CD4-positive, alpha-beta T cell treated with Interleukin-17A for 1 hour (primary cell): ENCODE measurements at places on chromosomes 7 and 10.

GRCh38 chr7:70935311-70935710 is 196.6 kb upstream of the GALNT17 start:
- DNase-seq, result no peak

DNA sequence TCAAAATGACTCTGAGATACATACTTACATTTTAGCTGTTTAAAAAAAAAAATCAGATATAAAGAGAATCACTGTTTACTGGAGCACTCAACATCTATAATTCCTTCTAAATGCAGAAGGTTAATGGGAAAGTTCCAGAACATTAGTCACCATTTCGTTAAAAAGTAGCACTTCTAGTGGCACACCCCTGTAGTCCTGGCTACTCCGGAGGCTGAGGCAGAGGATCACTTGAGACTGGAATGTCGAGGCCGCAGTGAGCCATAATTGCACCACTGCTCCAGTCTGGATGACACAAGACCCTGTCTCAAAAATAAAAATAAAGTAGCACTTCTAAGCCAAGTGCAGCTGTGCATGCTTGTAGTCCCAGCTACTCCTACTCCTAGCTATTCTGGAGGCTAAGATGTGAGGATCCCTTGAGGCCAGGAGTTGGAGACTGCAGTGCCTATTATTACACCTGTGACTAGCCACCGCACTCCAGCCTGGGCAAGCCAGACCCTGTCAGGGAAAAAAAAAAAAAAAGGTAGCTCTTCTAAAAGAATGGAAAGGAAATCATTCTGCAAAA is 2.2 kb downstream of the FGFBP3 start:
- DNase-seq, result no peak

- no peak for DNase-seq
Measured at GRCh38 chr7:156993925-156994235, 16.6 kb downstream of the MNX1 start.

DNA sequence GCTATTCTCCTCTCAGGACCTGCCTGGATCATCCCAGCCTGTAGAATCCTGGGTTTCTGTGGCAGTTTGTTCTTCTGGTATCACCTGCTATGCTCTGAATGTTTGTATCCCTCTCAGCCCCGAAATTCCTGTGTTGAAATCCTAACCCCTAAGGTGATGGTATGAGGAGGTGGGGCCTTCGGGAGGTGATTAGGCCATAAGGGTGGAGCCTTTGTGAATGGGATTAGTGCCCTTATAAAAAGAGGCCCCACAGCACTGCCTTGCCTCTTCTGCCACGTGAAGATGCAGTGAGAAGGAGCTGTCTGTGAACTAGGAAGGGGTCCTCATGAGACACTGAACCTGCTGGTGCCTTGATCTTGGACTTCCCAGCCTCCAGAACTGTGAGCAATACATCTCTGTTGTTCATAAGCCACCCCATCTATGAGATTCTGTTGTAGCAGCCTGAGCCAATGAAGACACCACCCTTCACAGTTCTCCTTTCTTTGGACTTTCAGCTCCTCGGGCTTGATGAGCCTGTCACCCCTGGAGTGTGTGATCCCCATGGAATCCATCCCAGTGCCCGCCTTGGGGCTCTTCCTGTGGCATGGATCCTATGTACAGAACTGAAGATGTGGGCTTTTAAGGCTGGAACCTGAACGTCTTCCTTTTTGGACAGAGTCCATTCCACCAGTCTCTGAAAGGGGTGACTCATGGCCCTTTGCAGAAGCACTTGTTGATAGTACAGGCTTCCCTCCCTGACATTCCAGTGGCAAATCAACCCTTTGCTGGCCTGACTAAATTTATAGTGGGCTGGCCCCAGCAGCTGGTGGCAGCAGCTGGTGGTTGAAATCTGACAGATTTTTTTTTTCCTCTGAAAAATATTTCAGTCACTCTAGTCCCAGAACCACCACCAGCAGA is 138.0 kb downstream of the TACC2 start:
- DNase-seq, result no peak

- no peak for DNase-seq
Measured at GRCh38 chr10:127889605-127890195, 3.0 kb downstream of the CLRN3 start.

DNA sequence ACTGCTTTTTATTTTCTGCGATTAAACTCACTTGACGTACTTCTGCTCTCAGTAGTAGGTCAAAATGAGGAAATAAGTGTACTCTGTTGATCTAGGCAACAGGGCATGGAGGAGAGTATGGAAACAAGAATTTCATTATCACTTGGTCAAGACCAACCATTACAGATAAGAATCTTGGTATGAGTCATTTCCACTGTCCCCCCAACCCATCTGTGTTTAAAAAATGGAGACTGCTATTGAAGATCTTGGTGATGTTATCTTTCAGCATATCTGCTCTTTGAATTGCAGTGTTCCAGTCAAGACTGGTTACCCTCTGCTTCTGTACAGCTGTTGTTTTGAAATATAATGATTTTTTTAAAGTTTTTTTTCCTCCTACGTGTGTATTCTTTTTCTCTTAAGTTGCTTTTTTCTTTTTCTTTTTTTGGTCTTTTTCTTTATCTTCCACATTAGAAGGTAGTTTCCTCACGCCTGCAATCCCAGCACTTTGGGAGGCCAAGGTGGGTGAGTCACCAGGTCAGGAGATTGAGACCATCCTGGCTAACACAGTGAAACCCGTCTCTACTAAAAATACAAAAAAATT is 11.7 kb downstream of the STAM start:
- peak; percentile 56 for DNase-seq

GRCh38 chr7:13442226-13442625 is 547.2 kb downstream of the ETV1 start:
- DNase-seq, result no peak

DNA sequence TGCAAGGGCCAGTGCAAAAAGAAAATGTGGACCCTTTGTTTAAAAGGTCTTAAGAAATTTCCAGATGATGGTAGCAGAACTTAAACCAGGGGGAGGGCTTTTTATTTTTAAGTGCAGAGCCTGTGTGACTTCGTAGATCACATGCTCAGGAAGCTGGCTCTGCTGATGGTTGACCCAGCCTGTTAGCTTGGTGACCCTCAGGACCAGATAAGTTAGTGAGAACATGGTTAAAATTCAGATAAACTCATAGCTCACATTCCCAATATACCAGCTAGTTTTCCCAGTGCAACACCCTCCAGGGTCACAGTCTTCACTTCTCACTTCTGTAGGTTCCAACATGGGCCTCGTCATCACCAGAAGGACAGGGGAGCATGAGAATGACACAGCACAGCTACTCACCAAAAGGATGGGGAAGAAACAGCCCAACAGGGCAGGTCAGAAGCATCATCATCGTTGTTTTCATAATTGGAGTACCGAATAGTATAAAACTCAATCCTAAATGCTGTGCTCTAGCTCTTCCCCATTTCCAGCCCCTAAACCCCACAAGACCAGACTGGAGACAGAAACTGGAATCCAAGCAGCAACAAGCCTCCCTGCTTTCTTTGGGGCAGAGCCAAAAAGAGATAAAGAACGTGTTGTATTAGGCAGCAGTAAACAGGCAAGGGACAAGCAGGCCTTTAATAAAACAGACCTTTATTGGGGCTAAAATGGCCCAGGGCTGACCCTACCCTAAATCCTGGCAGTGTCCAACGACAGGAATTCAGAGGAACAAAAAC is 102.2 kb upstream of the ANKRD1 start:
- DNase-seq, result no peak

GRCh38 chr7:33423646-33424020 is 294.3 kb downstream of the BBS9 start:
- DNase-seq, result peak; percentile 33

- DNase-seq, result no peak
Measured at GRCh38 chr10:78435484-78436221, 402.0 kb downstream of the RPS24 start.

DNA sequence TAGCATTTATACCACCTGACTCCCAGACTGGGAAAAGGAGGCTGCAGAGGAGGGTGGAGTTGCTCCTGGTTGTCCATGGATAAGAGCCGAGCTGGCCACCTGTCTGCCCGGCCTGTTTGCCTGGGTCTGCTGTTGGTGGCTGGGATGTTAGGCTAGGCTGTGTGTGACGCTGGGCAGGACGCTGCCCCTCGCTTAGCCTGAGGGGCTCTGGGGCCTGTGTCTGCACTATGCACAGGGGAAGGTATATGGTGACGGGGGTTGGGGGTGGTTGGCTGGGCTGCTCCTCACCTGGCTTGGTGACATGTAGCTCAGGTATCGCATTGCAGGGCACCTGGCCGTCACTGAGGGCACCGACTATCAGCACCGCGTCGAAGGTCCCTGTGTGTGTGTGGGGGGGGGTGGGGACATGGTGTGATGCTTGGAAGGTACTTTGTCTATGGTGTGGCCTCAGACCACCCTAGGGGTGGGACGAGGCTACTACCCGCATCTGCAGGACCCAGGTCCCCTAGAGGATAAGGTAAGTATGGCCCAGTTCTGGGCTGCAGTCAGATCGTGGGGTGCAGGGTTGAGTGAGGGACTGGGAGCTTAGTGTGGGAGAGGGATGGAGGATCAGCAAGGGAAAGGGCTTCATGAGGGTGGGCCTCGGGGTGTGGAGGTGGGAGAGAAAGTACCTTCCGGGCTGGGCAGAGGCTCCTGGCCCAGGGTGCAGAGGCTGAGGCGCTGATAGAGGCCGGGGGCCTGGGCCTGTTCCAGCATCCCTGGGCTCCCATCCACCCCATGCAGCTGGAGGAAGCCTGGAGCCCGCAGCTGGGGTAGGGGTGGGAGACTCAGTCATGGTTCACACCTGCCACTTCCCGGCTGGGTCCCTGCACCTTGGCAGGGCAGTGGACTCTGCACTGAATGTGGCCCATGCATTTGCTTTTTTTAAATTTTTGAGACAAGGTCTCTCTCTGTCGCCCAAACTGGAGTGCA is 2.3 kb downstream of the METTL27 start:
- no peak for DNase-seq

DNA sequence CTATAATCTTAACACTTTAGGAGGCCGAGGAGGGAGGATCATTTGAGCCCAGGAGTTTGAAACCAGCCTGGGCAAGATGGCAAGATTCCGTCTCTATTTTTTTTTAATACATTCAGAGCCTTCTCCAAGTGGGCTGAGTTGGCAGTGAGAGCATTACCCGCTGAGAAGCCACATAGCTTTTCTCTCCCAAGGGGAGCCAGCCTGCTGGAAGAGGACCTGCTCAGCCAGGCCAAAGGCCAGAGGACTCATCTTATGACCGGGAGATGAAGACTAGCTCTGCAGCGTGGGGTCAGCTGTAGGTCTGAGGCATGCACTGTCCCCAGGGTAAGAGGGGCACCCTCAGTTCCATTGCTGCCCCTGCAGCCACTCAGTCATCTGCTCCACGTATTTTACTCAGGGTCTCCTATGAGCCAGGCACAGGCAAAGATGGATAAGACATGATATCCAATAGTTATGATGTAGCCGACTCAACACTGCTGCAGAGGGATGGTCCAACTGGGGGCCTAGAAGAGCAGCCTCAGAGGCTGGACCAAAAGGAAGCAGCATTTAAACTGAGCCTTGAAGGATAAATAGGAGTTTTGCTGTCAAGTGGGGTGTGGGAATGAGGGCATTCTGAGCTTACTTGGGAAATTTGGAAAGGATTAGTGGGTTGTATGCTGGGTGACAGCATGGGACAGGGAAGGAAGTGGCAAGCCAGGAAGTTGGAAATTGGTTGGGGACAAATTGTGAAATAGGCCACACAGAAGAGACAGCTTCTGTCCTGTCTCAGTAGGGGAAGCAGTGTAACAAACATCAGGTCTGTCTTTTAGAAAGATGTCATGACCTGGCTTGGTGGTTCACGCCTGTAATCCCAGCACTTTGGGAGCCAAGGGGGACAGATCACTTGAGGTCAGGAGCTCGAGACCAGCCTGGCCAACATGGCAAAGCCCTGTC is 1.6 kb upstream of the MARVELD1 start:
- DNase-seq, result no peak

- DNase-seq, result no peak
Measured at GRCh38 chr10:79358811-79359210, 11.5 kb downstream of the PPIF start.

- DNase-seq, result no peak
Measured at GRCh38 chr10:69311309-69311708, 33.0 kb downstream of the HK1 start.

- peak; percentile 64 for DNase-seq
Measured at GRCh38 chr7:24665564-24666294, 91.5 kb downstream of the GSDME start.

GRCh38 chr7:128427289-128427891 is 17.6 kb upstream of the IMPDH1 start:
- peak; percentile 71 for DNase-seq

- no peak for DNase-seq
Measured at GRCh38 chr7:22124941-22125340, 179.2 kb upstream of the CDCA7L start.

DNA sequence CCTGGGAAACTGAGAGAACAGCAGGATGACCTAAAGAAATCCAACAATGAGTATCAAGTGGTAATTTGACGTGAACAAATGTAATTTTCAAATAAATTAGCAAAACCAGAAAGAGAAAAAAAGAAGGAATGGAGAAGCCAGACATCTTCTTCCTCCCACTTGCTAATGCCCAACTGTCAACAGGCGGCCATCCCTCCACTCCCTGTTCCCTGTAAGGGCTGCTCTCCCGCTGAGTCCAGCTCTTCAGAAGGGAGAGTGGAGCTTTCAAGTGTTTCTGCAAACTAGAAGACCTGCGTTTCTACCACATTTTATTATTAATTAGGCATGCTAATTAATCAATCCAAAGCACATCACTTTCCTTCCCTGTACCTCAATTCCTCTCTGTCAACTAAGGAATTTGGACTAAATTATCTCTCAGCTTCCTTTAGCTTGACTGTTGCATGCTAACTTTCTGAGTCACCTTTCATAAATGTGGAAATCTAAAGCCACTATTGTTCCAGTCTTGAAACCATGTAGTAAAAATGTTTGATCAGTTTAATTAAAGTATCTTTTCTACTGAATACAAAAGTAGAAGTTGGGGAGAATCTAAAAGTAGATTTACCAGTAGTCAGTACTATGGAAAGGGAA is 48.4 kb upstream of the CUL1 start:
- DNase-seq, result no peak
